ENCODE measurements at places on chromosomes 13 and 19.

- peak; percentile 50 for DNase-seq
Observed at GRCh38 chr19:6048793-6049405, 61.4 kb downstream of the RFX2 start.

GRCh38 chr19:42273407-42274064, 4.5 kb downstream of the CIC start:
- no peak for DNase-seq

GRCh38 chr13:31862828-31863227, 123.5 kb downstream of the RXFP2 start:
- DNase-seq, result no peak

DNA sequence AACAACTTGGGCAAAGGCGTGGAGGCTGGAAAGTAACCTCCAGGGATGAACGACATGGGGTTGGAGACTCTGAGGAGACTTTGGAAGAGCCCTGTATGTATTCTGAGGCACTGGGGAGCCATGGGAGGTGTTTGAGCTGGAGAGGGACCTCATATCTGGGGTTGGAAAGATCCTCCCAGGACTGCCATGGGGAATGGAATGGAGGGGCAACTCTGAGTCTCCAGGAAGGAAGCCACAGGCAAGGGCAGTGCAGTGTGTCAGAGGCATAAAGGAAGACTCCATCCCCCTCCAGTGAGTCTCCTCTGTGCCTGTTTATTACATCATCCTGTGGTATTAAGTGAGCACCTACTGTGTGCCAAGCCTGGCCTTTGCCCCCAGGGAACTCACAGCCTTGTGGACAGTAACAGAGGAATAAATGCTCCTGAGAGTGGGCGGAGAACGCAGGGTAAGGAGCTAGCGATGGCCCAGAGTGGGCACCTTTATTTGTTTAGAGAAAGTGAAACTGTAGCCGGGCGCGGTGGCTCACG, 7.7 kb downstream of the PEAK3 start:
- DNase-seq, result no peak

DNA sequence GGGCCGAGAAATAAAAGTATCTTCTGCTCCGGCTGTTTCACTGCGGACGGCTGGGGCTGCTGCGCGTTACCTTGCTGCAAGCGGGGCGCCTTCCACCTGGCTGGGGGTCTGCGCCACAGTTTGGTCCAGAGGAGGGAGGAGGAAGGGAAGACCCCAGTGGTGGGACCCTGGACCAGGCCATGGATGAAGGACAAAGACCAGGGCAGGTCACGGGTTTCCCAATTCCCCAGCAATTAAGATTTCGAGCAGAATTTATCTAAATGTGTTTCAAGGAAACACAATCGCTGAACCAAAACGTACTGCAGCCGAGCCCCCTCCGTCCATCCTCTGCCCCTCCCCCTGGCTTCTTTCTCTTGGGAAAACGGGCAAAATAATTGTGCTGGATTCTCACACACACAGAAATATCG, 2.9 kb downstream of the SOX1 start:
- DNase-seq, result no peak

GRCh38 chr19:3788996-3789778, 3.0 kb upstream of the MATK start:
- DNase-seq, result no peak

- no peak for DNase-seq
Observed at GRCh38 chr19:19627621-19628500, at the start of gene LPAR2. TSS of gene LPAR2 (minus strand) at chr19:19628220. CDS start at chr19:19627275, 945 bp downstream.

GRCh38 chr19:47681936-47682335, 31.3 kb upstream of the EHD2 start:
- no peak for DNase-seq

DNA sequence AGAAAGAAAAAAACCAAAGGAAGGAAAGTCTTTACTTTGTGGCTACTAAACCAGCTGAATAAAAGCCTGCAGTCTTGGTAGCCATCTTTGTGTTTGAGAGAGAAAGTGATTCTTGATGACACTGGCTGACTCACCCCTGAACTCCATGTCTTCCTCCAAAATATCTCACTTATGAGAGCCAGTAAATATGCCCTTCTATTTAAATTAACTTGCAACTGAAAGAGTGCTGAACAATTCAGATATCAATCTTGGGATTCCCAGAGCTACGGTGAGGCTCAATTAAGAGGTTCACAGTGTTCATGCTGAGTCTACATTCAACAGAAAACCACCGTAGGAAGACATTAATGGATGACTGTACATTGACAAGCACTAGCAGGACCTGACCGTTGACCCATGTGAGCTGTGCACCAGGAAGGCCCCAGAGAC, 57.9 kb downstream of the KCTD12 start:
- no peak for DNase-seq

GRCh38 chr19:7492558-7492957, 3.7 kb upstream of the PEX11G start:
- peak; percentile 65 for DNase-seq

DNA sequence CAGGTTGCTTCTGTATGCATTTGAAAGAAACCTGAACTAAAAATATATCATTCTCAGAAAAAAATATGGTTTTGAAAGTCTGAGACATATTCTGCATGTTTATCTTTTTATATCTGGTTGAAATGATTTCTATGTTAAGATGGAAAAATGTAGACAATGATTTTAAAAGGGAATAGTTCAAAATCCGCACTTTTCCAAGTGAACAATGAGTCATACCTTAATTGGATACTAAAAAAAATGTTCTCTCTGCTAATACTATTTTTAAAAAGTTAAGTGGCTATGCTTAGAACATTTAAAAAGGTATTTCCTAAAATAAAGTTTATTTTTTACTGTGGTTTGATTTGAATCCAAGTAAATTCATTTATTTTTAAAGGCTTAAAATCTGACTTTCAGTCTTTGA, 801.4 kb downstream of the SLITRK6 start:
- DNase-seq, result no peak

GRCh38 chr19:29527500-29528328, 1.9 kb downstream of the VSTM2B start:
- DNase-seq, result no peak

GRCh38 chr19:6088602-6089049, 21.7 kb downstream of the RFX2 start:
- DNase-seq, result peak; percentile 63

DNA sequence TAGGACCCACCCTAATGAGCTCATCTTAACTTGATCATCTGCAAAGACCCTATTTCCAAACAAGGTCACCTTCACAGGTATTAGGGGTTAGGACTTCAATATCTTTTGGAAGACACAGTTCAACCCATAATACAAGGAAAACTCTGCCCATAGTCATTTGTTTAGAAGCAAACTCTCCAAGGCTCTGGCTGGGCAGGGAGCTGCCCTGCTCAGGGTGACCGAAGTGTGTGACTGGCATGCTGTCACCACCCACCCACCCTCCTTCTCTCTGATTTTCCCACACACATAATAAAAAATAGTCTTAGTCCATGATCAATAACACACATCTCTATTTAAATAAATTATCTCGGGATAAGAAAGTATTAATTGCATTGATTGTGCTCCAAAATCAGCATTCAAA, 161.1 kb downstream of the KCTD15 start:
- DNase-seq, result no peak

GRCh38 chr19:40519352-40520322, 52.8 kb downstream of the SPTBN4 start:
- DNase-seq, result peak; percentile 29

GRCh38 chr19:41706741-41707501, 1.5 kb upstream of the CEACAM5 start:
- no peak for DNase-seq

- no peak for DNase-seq
Observed at GRCh38 chr19:5917431-5918107, 3.5 kb downstream of the CAPS start.

- no peak for DNase-seq
Observed at GRCh38 chr19:45817725-45818301, 2.7 kb upstream of the RSPH6A start.

- DNase-seq, result no peak
Observed at GRCh38 chr19:37716140-37716539, 3.4 kb downstream of the ZNF607 start.

DNA sequence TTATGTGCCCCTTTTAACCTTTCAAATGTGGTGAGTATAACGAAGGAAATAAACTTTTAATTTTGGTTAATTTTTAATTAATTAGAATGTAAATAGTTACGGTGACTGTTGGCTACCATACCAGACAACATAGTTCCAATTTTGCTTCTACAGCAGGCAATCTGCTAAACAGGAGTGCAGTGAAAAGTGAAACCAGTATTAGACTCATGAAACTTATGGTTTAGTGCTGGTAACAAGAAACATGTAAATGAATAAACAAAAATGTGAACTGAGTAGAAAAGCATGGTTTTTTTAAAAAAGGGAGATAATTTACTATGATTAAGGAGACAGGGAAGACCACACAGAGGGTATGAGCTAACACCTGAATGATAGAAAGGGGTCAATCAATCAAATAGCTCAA, 478.4 kb downstream of the PCDH9 start:
- DNase-seq, result no peak

GRCh38 chr19:53509845-53510244, 28.1 kb upstream of the ZNF331 start:
- no peak for DNase-seq

GRCh38 chr19:19285686-19286085, 12.6 kb upstream of the TM6SF2 start:
- DNase-seq, result no peak

DNA sequence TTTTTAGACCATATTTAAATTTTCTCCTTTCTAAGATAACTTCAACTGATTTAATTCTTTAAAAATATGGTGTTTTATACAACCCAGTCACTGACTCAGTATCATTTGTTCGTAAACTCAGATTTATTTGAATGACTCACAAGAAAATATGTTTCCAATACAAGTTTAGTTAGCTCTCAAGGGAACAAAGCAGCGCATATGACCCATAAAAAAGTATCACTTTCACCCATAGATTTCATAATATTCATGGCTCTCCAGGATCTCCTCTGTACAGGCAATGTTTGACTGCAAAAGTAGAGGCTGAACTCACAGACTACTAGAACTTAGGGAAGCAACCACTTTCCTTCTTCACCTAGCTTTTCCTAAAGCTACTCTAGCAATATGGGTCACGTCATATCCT, 405.6 kb upstream of the PCDH9 start:
- DNase-seq, result no peak

DNA sequence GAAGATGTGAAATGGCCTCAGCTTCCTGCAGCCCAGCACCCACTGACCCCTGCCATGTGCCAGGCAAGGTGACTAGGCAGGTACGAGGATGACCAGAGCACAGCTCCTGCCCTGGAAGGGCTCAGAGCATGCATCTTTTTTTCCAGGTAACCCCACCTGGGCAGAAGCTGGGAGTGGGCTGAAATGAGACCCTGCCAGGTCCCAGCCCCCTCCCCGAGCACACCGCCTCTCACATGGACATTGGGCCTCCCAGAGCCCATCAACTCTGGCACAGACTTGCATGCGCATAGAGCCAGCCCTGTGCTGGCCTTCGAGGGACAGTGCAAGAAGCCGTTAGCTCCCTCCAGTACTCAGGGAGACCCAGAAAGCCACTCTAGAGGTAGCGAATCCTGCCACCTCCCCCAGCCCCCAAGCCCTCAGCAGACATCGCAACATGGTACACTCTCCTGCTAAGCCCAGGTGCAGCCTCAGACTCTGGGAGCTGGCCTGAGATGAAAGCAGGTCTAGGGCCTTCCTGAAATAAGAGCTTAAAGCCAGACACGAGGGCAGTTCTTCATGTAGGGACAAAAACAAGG, 8.9 kb upstream of the VSTM2B start:
- no peak for DNase-seq

DNA sequence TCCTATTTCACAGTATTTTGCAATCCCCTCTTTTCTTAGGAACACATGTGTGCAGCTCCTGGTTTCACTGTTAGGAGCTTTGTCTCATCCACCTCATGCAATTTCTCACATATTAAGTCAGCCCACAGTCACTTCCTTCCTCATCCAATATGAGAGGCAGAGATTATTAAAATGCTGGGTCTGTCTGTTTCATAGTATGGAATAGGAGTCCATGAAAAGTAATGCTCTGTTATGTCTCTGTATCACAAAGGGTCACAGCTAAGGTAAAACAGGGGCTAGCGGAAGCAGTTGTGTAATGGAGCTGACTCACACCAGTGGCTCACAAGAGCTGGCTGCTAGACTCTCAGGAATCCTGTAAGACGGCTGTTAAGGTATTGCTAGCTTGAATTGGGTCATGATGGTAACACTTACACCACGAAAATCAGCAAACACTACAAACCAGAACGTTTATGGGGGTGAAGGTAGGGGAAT, 216.5 kb downstream of the EFNB2 start:
- peak; percentile 94 for DNase-seq

Data from amniotic epithelial cell (primary cell).